ENCODE measurements at places on chromosomes 16 and 17. TPM values are rescaled to one million over a fixed set of nuclear protein-coding genes. Genes with fewer than 3 reads are reported as not detected.

DNA sequence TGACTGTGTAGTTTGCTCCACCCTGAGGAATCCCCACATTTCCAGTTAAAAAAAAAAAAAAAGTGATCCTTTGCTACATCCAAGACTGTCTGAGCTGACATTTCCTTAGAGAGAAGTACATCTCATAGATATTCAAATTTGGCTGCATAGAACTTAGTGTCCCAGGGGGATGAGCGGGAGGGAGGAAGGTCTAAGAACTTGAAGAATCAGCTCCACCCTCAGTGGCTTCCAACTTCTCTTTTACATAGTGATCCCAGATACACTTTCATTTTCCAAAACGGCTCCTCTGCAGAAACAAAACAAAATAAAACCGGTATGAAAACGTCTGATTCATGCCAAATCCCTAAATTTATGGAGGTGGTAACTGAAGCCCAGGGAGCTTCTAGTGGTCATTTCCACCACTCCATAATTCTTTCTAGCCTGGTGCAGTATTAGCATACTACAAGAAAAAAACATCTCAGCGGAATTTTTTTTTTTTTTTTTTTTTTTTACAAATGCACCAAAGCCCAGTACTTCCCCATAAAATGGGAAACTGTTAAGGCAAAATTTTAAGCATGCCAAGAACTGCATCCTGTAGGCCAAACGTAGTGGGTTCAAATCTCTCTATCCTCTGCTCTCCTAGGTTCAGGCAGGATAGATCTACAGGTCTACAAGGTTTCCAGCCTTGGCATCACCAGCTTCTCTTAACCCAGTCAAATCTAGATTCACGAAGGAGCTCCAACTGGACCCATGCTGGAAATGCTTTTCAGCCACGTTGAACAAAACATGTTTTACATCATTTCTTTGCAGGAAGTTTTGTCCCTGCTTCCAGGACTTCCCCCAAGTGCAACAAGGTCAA lies 29.3 kb downstream of the MAF start:
- H3K36me3 ChIP-seq: no peaks in the 10 kb centered on the region
- no peak overlapping the region for H3K4me3 ChIP-seq
- no peaks in the 10 kb centered on the region for H3K4me1 ChIP-seq
- no peaks in the 10 kb centered on the region for H3K27me3 ChIP-seq
- H3K27ac ChIP-seq: no peak overlapping the region

DNA sequence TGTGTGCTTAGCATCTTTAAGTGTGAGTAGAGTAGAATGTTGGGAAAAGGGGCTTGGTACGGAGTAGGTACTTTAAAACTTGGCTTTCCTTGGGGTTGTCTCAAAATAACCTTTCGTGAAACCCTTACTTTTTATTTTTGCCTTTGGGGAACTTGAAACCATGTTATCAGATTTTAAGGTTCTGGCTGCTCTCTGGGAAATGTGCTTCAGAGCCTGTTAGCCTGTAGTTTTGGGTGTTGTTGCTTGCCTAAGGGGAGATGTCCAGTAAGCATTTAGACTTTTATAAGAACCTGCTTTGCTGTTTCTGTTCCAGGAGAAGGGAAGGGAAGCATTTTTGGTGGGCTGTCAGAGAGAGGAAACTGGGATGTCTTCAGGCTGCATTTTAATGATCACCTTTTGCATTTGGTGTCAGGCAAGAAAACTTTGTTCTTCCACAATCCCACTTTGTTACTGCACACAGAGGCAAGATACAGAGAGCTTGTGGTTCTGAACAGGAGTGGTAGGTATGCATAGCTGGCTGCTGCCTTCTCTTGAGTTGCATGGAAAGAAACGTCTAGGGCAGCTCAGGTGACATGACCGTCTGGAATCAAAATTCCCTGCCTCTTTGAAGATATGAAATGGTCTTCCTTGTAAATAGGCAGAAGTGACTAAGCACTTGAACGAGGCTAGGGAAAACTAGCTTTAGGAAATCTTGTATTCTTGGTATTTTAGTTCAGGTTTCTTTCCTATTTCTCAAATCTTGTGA lies 1.7 kb downstream of the RABEP1 start:
- peaks cover 67% of the 10 kb centered on the region for H3K4me1 ChIP-seq
- H3K36me3 ChIP-seq: no peaks in the 10 kb centered on the region
- no peak for DNase-seq
- H3K27me3 ChIP-seq: no peaks in the 10 kb centered on the region
- H3K27ac ChIP-seq: peak overlapping the region; percentile 97

DNA sequence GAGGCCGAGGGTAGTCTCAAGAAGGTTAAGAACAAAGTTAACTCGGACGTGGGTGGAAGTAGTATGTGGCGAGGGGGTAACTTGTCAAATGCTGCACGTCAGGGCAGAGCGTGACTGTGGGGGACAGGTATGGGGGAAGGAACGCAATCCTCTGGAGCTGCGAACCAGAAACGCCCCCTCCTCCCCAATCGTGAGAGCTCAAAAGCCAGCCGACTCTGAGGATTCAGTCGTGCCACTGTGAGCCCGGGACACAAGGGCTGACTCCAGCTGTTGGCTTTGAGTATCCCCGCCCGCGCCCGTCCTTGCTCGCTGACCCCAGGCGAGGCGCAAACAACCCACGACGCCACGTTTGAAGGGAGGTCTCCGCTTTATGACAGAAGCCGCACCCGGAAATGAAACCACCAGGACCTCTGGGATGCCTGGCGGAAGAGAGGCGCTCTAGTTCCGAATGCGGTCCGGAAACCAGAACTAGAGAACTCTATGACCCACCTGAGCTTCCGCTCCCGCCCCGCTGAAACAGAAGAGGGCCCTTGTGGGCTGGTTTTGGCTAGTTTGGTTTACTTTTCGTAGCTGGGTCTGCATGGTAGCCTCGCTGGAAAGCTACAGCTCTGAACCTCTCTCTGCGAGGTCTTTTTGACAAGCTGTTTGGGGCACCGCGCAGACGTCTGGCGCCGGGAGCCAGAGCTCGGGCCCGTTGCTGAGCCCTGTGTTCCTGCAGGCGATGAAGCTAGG lies at the start of gene PEX12:
TSS of gene PEX12 (minus strand) at position 375 of the 732 bp plus-strand sequence. CDS start 550 bp downstream, outside the sequence.
- H3K4me1 ChIP-seq: peaks cover 14% of the 10 kb centered on the region
- peak within 1 kb of the TSS; percentile 94 for H3K27ac ChIP-seq
- peak within 1 kb of the TSS; percentile 59 for H3K4me3 ChIP-seq
- H3K27me3 ChIP-seq: no peaks in the 10 kb centered on the region

DNA sequence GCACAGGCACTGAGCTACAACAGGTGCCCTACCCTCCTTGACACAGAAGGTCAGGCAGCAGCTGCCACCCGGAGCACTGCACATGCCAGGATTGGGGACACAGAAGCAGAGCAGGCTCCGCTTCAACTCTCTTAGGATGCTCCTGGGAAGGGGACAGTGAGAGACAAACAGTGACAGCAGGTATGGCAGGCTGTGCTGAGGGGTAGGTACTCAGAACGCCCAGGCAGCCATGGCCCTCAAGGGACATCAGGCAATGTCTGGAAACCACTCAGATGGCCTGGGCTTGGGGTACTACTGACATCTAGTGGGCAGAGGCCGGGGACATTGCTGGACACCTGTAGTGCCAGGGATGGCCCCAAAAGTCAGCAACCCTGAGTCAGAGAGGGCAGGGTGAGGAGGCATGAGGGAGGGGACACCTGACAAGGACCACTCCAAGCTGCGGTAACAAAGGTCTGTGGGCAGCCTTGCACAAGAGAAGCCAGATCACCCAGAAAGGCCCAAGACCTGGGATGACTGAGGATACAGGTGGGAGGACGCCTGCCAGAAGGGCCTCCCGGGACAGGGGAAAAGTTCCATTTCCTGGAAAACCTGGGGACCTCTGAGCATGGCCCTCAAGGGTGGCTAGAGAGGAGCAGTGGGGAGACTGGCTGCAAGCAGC lies 21.2 kb downstream of the PEMT start:
- no peaks in the 10 kb centered on the region for H3K36me3 ChIP-seq
- no peak for DNase-seq
- no peak overlapping the region for H3K27ac ChIP-seq
- H3K4me3 ChIP-seq: no peak overlapping the region
- H3K27me3 ChIP-seq: no peaks in the 10 kb centered on the region
- H3K4me1 ChIP-seq: peaks cover 28% of the 10 kb centered on the region

- H3K27ac ChIP-seq: peak overlapping the region; percentile 86
- peak overlapping the region; percentile 88 for H3K4me3 ChIP-seq
- no peaks in the 10 kb centered on the region for H3K27me3 ChIP-seq
- no peak for DNase-seq
- no peaks in the 10 kb centered on the region for H3K36me3 ChIP-seq
Observed at GRCh38 chr16:48244863-48245195, 729 bp downstream of the LONP2 start.

- no peaks in the 10 kb centered on the region for H3K36me3 ChIP-seq
- no peaks in the 10 kb centered on the region for H3K4me1 ChIP-seq
- no peak overlapping the region for H3K27ac ChIP-seq
- no peak overlapping the region for H3K4me3 ChIP-seq
- DNase-seq: no peak
Observed at GRCh38 chr16:60553090-60553757, 1483.0 kb downstream of the CDH8 start.

DNA sequence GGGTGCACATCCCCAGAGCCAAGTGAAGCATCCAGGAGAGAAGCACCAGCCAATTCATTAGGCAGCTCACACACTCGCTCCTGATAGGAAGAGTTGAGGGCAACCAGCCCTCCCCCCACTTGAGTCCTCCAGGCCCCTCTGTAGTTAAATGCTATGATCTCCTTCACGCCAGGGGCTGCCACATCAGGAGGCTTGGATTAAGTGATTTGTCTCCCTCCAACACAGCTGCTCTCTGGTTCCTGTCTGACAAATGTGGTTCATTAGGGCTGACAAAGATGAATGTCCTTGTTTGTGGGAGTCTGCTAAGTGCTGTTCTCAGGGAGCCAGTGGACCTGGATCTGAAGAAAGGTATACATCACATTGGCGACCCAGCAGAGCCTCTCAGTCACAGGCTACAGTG lies 94.5 kb upstream of the WSCD1 start:
- peaks cover 3% of the 10 kb centered on the region for H3K27me3 ChIP-seq
- H3K4me1 ChIP-seq: no peaks in the 10 kb centered on the region
- no peak for DNase-seq
- no peaks in the 10 kb centered on the region for H3K36me3 ChIP-seq
- H3K27ac ChIP-seq: no peak overlapping the region
- H3K4me3 ChIP-seq: no peak overlapping the region

DNA sequence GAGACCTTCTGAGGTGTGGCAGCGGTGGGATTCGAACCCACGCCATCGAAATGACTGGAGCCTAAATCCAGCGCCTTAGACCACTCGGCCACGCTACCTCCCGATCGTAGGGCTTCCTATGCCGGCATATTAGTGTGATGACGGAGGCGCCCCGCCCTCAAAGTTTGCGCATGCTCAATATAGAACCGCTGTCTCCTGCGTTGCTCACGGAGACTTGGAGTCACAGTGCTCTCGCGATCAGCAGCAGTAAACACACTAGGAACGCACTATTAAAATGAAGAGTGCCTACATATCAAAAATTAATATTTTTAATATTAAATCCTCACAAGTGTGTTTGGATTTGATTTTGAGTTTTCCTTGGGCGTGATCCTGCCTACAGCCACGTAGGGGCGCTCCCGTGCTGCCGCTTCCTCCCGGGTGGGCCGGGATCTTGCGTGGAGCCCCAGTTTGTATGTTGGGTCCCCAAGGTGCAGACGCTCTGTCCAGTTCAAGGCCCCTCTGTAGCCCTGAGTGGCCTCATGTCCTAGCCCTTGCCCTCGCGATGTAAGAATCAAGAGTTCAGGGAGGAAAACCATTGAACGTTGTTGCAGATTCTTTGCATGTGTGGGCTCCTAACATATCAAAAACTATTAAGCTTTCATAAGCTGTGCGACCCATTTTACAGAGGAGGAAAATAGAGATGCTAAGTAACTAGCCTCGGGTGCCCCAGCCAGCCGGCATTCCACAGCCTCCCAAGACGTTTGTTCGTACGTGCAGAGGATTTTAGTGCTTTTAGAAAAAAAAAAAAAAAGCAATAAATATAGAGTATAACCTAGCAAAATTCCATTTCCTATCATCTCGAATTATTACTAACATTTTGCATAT lies 10.2 kb upstream of the EEF2K start:
- DNase-seq: peak; percentile 95
- peaks cover 59% of the 10 kb centered on the region for H3K4me1 ChIP-seq
- H3K27ac ChIP-seq: peak overlapping the region; percentile 84
- no peaks in the 10 kb centered on the region for H3K27me3 ChIP-seq
- peak overlapping the region; percentile 47 for H3K4me3 ChIP-seq

GRCh38 chr17:2212400-2212981 lies 91.1 kb downstream of the SMG6 start:
- peaks cover 29% of the 10 kb centered on the region for H3K4me1 ChIP-seq
- peaks cover 5% of the 10 kb centered on the region for H3K36me3 ChIP-seq
- H3K27ac ChIP-seq: peak overlapping the region; percentile 85
- H3K4me3 ChIP-seq: no peak overlapping the region
- no peaks in the 10 kb centered on the region for H3K27me3 ChIP-seq

DNA sequence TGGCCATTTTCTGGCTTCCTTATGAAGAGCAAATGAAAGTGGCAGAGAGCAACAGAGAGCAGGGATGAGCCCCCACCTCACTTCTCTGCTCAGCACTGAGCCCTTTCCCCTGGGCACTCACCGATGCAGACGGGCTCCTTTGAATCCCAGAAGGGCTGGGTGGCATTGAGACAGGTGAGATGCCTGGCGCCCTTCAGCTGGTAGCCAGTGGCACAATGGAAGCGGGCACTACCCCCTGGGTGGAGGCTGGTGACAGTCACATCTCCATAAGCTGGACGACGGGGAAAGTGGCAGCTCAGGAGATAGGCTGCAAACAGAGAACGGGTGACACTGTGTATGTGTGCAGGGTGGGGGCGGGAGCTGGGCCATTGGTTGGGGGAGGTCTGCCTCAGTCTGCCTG lies 12.5 kb upstream of the PHF12 start:
- peaks cover 21% of the 10 kb centered on the region for H3K27me3 ChIP-seq
- no peak overlapping the region for H3K27ac ChIP-seq
- no peak overlapping the region for H3K4me3 ChIP-seq
- peaks cover 14% of the 10 kb centered on the region for H3K4me1 ChIP-seq
- no peaks in the 10 kb centered on the region for H3K36me3 ChIP-seq

DNA sequence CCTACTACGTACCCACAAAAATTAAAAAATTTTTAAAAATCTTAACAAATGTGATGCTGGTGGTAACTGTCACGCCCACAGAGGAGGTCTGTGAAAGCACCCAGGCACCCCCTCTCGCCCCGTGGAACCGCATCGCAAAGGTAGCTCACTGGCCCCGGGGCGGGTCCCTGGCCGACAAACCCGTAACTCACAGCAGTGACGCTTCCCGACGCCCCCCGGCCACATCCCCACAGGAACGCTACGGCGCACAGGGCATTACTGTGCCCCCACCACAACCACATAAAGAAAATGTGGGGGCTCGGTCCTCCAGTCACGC lies 366 bp downstream of the ANKS3 start:
- H3K4me3 ChIP-seq: peak overlapping the region; percentile 100
- peak overlapping the region; percentile 73 for H3K27ac ChIP-seq
- peaks cover 20% of the 10 kb centered on the region for H3K4me1 ChIP-seq
- no peaks in the 10 kb centered on the region for H3K27me3 ChIP-seq
- DNase-seq: no peak

Gene SLFN12L
- total RNA-seq: 29.5 TPM

Gene NPIPB13
- 2.7 TPM for total RNA-seq

Gene GCGR
- total RNA-seq: not detected

Gene DNAI2
- total RNA-seq: 0.23 TPM

Gene UMOD
- total RNA-seq: not detected

Gene CTRB2
- 1.5 TPM for total RNA-seq

Gene IL34
- 258 TPM for total RNA-seq

Gene KRTAP9-8
- not detected for total RNA-seq

Gene HSD11B2
- total RNA-seq: 18.3 TPM

Gene RFNG
- total RNA-seq: 28.3 TPM

Measured in spleen (tissue), 13 donors.